ENCODE measurements at places on chromosomes 2 and 18.

- DNase-seq, result no peak
Observed at GRCh38 chr18:35588995-35589394, 7.5 kb downstream of the GALNT1 start.

DNA sequence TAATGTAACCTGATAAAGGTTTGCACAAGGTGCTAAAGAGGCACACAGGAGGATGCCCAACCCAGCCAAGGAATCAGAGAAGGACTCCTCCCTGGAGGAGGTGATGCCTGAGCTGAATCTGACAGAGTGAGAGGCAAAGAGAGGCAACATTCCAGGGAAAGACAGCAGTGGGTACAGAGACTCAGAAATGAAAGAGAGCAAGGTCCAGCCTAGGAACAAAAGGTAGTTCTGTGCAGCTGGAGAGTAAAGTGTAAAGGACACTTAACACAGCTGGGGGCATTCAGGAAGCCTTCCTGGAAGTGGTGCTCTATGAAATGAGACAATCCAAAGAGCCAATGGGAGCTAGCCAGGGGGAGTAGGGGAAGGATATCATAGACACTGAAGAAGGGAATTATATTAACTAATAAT is 181.0 kb upstream of the GLI2 start:
- DNase-seq, result no peak

DNA sequence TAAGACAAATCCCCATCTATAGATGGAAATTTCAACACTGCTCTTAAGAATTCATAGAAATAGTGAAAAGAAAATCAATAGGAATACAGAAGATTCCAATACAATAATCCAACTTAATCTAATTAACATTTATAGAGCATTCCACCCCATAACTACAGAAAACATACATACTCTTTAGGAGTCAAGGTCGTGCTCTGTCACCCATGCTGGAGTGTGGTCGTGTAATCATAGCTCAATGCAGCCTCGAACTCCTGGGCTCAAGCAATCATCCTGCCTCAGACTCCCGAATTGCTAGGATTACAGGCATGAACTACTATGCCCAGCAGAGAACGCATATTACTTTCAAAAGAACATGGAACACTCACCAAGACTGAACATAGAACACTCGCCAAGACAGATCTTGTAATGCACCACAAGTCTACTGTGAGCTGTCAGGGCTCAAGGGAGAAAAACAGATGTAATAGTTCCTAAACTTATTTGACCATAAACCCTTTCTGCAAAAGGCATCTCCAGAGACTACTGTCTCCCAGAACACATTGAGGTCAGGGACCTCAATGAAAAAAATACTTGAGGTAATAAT is 14.1 kb downstream of the MEMO1 start:
- DNase-seq, result no peak

- DNase-seq, result no peak
Observed at GRCh38 chr18:49685231-49685942, 123.5 kb downstream of the LIPG start.

DNA sequence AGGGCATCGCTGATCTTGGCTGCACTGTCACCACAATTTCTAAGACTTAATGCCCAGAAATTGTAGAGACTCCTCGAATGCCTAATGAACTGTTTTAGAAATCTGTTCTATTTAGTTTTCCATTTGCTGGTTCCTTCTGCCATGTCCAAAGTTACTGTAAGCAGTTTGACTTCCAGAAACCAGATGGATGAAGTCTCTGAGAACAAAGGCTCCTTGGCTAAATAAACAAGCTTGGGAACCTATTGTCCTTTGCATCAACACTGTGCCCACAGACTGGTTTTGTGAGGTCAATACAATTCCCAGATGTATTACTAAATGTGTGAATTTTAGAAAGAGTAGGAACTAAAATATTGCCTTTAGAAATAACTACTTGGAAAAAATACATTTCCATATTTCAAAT is 600.2 kb downstream of the NYAP2 start:
- no peak for DNase-seq

DNA sequence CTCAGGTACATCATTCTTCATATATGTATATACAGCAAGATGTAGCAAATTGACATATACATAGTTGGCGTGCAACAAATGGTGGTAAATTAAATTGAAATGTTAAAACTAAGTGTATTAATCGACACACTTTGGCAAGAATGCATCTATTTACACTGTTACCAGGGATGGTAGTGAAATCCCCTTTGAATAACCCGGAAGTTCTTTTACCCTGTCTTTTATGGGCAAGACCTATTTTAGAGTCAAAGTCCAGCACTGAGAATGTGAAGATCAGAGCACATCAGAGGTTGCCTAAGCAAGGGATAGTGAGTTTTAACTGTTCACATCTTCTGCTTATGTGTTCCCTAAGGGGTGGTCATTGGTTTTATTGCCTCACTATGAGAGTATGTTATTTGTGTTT is 7.6 kb upstream of the TMEFF2 start:
- no peak for DNase-seq

All from RWPE1 (cell line).